ENCODE measurements at places on chromosomes 2 and 18. TPM values are rescaled to one million over a fixed set of nuclear protein-coding genes. Genes with fewer than 3 reads are reported as not detected.

LTBP1 gene
- 23.2 TPM for total RNA-seq

ZEB2 gene
- 6.7 TPM for total RNA-seq

CRYBA2 gene
- total RNA-seq = not detected

PEX13 gene
- 18.2 TPM for total RNA-seq

METTL4 gene
- 4.8 TPM for total RNA-seq

CCBE1 gene
- total RNA-seq = 12.5 TPM

KIAA2012 gene
- total RNA-seq = not detected

OR6B2 gene
- not detected for total RNA-seq

UGT1A5 gene
- not detected for total RNA-seq

ATIC gene
- total RNA-seq = 212 TPM

BMP10 gene
- not detected for total RNA-seq

DUSP19 gene
- 0.25 TPM for total RNA-seq

CD226 gene
- 0.15 TPM for total RNA-seq

PLCL1 gene
- not detected for total RNA-seq

ANTXR1 gene
- 144 TPM for total RNA-seq

DNAH6 gene
- 0.44 TPM for total RNA-seq

TUBA4B gene
- 0.33 TPM for total RNA-seq
